ENCODE measurements at places on chromosomes 2 and 18. TPM values are rescaled to one million over a fixed set of nuclear protein-coding genes. Genes with fewer than 3 reads are reported as not detected.
A peak's percentile ranks its signal among the peaks of the same experiment; 100 is the strongest.

The VAMP8 gene
- 10.4 TPM for total RNA-seq

The DTYMK gene
- 14.5 TPM for total RNA-seq

The GAREM2 gene
- total RNA-seq: 3.3 TPM

The PTH2R gene
- not detected for total RNA-seq

The TACR1 gene
- 1.2 TPM for total RNA-seq

The DIS3L2 gene
- 16.1 TPM for total RNA-seq

The EPHA4 gene
- 22.6 TPM for total RNA-seq

The MTCL1 gene
- 38.2 TPM for total RNA-seq

The NTSR2 gene
- not detected for total RNA-seq

The NEU2 gene
- total RNA-seq: not detected

- no peak for DNase-seq
Measured at GRCh38 chr2:146312899-146313298, 1531.9 kb upstream of the ACVR2A start.

- no peak for DNase-seq
Measured at GRCh38 chr2:145137211-145137610, 617.3 kb upstream of the ZEB2 start.

- DNase-seq: no peak
Measured at GRCh38 chr2:6845903-6846302, 19.8 kb downstream of the CMPK2 start.

DNA sequence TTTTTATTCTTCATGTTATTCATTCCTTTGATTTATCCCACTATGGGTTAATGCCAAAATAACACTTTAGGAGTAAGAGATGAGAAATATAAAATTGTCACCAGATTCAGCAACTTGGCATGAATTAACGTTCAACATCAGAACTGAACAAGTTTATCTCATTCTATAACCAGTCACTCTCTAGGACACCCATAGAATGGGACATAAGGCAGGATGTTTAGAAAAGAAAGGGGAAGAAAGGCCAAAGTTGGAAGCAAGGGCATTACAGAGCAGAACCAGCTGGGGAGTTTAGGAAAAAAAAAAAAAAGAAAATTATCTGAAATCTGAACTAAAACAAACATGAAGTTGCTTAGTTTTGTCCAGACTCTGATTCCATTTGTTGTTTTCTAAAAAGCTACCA lies 211.0 kb downstream of the PMAIP1 start:
- DNase-seq: no peak

DNA sequence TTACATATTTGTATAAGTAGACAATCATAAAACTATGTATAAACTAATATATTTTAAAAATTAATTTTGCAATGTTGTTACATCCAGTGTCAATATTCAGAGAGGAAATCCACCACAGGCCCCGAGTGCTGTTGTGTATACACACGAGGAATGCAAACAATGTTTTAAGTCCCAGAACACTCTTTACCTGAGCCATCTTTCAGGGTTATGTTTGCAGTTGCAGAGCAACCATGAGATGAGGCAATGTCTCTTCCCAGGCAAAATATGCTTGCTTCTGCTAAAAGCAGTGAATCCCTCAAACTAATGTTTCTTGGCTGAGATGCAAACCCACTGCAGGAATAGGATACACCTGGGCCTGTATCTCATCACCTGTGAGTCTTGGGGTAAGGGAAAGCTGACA lies 91.3 kb downstream of the ASXL2 start:
- DNase-seq: no peak

- no peak for DNase-seq
Measured at GRCh38 chr2:240204431-240205276, 64.2 kb upstream of the OTOS start.

- no peak for DNase-seq
Measured at GRCh38 chr2:172944022-172944793, 131.4 kb upstream of the MAP3K20 start.

DNA sequence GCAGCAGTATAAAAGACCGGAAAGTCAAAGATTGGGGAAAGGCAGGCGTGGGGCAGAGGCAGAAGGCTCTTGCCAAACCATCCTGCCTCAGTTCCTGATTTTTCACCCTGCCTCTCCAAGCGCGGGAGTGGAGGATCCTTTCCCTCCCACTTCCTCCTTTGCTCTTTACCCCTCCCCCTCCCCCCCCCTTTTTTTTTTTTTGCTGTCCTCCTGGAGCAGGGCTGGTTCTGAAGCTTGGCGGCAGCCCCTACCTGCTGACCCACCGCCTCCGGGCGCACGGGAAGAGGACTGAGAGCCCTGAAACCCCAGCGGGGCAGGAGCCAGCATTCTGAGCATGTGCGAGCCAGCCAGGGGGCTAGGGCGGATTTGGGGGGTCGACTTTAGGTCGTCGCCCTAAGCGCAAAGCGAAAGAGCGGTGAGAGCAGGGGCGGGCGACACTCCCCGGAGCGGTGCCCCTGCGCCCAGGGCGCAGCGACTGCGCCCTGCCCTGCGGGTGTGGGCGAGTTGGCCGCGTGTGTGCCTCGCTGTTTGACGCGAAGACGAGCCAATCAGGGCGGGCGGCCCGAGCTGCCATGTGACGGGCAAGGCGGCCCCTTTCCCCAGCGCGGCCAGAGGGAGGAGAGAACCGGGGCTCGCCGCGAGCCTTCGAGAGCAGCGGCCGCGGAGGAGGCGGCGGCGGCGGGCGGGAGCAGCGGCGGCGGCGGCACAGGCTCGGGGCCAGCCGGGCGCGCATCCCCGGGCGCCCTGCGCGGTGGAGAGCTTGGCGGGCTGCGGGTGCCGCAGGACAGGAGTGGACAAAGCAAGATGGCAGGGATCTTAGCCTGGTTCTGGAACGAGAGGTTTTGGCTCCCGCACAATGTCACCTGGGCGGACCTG lies at the start of gene CERS6:
Gene CERS6 (plus strand): TSS at position 628 of the 876 bp plus-strand sequence. CDS start 177 bp downstream, at position 805.
- DNase-seq: peak; percentile 98

DNA sequence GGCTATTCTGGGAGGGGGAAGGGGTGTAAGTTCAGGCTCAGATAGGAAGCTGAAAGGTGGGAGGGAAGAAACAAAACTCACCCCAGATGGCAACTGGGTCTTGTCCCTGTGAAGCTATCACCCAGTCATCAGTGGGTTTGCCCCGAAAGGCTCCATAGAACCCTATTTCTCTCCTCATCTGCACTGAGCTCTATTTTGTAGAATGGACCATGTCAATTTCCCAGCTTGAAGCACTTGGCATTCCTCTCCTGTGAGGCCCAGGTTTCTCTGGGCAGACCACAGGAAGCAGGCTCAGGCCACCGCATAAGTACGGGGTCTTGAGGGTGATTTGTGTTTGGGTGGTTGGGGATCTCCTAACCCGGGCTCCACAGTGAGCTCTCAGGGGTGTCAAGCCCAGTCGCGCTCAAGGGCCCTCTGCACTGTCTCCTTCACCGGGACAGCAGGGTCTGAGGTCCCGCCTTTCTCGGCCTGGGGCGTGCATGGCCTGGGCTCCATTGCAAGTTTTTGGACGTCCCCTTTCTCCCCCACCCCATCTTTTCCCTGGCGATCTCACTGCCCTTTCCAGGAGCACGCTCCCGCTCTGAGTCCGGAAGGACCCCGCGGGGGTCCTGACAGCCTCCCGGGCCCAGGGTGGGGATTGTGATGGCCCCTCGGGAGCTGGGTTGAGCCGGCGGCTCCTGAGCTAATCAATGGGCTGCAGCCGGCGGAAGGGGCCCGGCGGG lies 27.3 kb upstream of the NOTO start:
- DNase-seq: no peak

GRCh38 chr2:172489681-172490080 lies 62.3 kb downstream of the ITGA6 start:
- DNase-seq: no peak

GRCh38 chr2:234204480-234204879 lies 154.0 kb downstream of the SPP2 start:
- DNase-seq: no peak

DNA sequence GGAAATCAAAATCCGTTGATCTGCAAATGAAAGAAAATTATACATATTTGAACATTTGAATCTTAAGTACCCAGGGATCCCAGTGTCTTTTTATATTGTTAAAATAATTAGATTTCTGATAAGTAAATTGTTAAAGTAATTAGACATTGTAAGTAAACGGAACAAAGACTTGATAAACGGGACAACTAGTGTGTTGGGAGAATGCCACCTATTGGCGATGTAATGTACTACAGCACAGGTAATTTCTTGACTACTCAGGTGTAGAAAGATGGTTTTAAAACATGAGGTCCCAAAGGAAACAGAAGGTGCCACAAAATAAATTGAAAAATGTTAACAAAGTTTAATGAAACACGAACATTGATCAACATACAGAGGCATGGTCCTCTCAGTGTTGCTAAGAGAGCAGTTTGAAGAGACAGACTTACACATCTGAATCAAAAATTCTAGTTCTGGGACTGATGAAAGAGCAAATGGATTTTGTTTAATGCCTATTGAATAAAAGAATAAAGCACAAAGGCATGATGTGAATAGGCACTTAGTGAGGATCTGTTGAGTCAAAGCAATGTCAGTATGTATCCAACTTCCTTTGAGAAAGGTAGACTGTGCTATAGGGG lies 103.4 kb upstream of the RASGRP3 start:
- no peak for DNase-seq

- no peak for DNase-seq
Measured at GRCh38 chr2:161265874-161266273, 42.4 kb upstream of the PSMD14 start.

GRCh38 chr2:144621266-144621665 lies 101.3 kb upstream of the ZEB2 start:
- DNase-seq: no peak

DNA sequence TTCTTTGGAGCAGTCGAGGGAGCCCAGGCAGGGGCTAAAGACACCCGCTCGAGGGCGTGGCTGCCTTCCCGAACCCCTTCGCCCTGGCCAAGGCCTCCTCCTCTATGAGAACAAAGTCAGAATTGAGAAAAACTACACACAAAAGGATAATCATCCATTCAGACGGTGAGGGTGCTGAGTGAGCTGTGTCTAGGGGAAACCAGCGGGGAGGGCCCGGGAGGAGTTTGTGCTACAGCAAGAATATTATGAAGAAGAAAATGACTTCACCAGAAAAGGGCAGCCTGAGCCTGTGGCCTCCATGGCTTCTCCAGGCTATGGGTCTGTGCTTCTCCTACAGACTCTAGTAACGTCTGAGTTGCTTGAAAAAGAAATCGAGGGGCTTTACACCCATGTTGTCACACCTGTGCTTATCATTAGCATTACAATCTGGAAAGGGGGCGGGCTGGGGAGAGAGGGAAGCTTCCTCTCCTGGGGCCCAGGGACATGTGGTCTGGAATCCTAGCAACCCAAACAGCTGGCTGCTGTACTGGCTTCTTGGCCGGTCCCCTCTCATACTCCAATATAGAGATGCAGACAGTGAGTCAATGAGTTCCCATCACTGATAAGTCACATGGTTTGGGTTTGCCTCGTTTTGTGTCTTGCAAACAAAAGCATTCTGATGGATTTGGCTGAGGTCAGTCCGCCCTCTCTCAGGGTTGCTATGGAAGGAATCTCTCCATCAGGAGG lies 52.0 kb upstream of the ARL4C start:
- DNase-seq: no peak

DNA sequence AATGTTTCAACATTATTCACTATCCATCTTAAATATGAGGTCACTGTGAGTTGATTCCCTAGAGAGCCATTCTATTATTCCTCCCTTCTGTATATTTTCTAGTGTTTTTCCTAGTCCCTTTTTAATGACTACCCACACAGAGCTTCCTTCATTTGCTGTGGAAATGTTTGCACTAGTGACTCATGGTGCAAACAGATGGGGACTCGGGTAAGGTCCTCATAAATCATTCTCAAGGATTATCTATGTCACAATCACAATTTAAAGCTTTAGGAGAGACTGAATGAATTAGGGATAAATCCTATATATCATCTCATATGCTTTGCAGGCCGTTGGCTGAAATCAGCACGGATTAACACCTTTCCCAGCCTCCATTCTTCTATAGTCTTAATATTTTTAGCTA lies 159.6 kb downstream of the DCC start:
- no peak for DNase-seq

GRCh38 chr18:22314001-22314400 lies 103.7 kb downstream of the CTAGE1 start:
- DNase-seq: no peak

DNA sequence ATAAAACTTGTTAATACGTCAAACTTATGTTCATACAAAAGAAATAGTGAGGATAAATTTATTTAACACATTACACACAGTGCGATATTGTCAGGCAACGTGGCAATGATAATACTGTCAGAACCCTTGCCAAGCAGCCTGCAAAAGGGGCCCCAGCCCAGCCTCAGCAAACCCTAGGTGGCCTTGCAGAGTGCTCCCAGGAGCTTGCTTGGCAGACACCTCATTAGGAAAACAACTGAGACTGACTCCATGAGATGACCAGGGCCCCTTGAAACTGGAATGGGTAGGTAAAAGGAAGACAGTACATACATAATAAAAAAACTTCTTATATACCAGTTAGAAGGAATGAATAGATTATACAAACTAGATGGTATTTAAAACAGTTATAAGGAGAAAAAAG lies 136.6 kb upstream of the EPC2 start:
- DNase-seq: no peak

GRCh38 chr2:54058449-54058848 lies 57.0 kb upstream of the ACYP2 start:
- no peak for DNase-seq

DNA sequence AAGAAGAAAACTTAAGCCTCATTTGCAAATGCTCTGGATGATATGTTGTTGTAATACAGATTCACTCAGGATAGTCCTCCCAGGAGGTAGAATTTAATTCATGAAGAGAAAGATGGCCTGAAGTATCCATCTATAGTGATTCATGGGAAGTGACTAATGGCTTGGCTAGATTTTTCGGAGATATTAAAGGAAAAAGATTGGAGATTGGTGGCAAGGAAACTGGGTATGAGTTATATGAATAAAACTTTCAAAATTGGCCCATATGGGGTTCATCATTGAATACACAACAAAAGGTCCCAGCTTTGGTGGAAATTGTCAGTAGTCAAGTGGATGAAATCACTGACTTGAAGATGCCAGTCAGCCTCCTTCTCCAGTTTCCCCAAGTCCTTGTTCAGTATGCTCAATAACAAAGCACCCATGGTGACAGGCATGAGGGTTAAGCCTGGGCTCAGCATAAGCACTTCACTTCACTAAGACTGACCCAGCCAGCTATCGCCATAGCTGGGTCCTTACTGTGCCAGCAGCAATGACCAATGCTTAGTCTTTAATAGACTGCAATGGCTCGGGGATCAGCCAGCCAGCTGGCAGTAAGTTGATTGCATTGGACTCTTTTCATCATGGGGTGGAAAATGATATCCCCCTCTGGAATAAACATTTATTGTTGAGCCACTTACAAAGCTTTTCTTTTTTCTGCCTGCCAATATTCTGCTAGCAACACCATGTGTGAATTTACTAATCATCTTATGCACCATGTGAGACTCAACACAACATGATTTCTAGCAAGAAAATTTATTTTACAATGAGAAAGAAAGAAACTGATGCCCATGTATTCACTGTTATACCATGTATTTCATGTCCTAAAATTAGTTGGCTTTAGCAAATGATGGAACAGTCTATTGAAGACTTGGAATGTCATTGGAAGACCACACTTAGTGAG lies 176.6 kb upstream of the TACR1 start:
- no peak for DNase-seq

GRCh38 chr18:67813380-67814028 lies 297.0 kb upstream of the DSEL start:
- no peak for DNase-seq

Measured in esophagus muscularis mucosa (tissue), 4 donors.